ENCODE measurements at places on chromosomes 12 and 14.

- no peak for DNase-seq
Observed at GRCh38 chr14:77224212-77224611, 42.6 kb downstream of the TMEM63C start.

- no peak for DNase-seq
Observed at GRCh38 chr14:71235875-71236274, 328.6 kb downstream of the PCNX1 start.

DNA sequence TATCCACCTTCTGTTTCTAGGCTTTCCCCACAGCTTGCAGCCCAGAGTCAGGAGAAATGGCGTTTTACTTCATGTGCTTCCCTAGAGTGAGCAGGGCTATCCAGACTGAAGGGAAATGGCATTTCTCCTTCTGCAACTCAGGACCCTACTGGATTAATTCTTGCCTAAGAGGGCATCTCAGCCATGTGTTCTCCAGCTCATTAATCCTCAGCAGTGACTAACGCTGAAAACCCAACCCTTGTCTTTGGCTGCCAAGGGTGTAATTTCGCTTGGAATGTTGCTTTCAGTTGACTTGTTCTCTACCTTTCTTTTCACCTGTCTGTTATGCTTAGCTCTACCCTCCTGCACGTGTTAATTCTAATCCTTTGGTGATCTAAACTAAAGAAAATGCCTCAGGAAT lies 21.0 kb upstream of the EMP1 start:
- no peak for DNase-seq

GRCh38 chr12:114678028-114678427 lies 5.9 kb downstream of the TBX3 start:
- DNase-seq: no peak

DNA sequence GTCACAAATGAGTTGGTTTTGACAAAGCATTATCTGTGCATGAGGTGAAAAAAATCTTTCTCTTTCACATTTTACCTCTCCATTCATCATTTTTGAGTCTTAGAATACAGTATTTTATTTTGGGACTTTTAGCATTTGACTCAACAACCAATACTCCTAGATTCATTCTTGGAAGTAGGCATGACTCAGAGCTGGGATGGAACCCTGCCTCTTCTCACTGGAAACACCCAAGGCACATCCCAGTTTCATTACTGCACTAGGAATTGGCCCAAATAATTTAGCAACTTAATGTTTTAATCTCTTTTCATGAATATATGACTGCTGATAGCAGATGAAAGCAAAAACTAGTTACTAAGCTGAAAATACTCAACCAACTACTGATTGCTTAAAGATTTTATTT lies 3.3 kb upstream of the PDZRN4 start:
- DNase-seq: no peak

- DNase-seq: no peak
Observed at GRCh38 chr12:26373606-26374495, 178.5 kb downstream of the SSPN start.

- DNase-seq: no peak
Observed at GRCh38 chr14:92785667-92786426, 8.3 kb upstream of the GOLGA5 start.

- no peak for DNase-seq
Observed at GRCh38 chr12:27176765-27177164, 67.3 kb upstream of the STK38L start.

DNA sequence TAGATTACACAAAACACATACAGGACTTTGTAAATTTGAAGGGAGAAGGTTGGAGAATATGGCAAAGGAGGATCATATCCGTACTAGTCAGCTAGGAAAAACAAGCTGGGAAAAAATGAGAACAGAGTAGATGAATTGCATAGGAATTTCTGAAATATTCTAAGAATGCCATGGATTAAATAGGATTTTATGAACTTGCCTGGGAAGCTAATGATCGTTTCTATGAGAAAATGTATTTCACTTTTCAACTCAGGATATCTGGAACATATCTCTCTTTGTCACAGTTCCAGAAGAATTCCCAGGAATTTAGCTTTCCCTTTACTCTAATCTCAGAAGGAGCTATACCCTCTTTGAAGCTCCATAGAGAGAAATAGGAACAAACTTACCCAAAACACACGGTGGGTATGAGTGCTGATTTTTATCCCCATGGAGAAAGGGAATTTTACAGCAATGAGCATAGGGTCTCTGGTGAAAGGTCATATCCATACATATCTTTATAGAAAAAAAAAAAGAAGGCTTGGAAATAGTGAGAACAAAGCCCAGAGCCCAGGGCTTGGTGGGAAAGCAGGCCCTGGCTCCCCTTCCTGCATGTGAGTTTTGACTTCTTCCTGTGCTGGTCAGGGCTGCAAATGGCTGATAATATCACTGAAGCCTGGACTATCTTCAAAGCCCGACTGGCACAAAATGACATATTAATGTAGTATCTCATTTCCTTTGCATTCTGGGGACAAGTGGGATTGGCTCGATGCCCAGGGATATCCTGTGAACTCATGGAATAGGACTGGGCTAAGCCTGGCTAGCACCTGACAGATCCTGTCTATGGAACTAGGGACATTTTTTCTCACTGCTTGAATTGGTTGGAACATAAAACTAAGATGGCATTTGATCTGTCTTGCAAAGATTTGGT lies 136.3 kb downstream of the AEBP2 start:
- no peak for DNase-seq

GRCh38 chr12:122407208-122407607 lies 15.3 kb downstream of the CLIP1 start:
- no peak for DNase-seq

GRCh38 chr12:91406920-91407341 lies 224.3 kb upstream of the DCN start:
- no peak for DNase-seq

- no peak for DNase-seq
Observed at GRCh38 chr12:18861287-18861858, 123.5 kb downstream of the CAPZA3 start.

DNA sequence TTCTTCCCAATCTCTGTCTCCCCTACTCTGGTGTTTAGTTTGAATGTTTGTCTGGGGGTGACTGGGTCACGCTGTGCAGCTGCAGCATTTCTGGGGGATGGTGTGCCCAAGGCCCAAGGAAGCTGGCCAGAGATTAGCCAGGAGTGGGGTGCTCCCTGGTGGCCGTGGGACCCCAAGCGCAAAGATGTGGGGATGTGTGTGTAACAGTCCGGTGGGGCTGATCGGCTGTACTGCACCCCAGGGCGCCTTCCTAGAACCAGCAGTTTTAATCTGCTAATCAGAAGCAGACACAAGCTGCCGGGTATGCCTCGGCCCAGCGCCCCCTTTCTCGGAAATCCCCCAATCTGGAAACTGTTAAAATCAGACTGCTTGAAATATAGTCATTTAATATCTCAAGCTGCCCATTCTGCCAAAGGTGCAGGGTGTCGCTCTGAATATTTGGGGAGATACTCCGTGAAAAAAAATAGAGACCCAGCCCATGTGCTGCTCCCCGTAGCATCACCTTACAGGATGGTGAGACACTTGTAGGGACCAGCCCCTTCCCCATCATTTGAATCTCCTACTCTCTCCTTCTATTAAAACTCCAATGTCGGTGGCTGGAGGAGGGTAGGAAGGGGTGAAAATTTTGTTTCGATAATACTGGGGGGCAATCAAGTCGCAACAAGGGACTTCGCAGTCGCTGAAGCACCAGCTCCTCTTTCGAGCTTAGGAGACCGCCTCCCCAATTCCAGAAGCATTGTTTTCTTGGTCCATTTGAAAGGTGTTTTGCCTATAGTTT lies 4.3 kb downstream of the HOXC9 start:
- no peak for DNase-seq

- DNase-seq: no peak
Observed at GRCh38 chr12:94730847-94731246, 80.5 kb upstream of the TMCC3 start.

DNA sequence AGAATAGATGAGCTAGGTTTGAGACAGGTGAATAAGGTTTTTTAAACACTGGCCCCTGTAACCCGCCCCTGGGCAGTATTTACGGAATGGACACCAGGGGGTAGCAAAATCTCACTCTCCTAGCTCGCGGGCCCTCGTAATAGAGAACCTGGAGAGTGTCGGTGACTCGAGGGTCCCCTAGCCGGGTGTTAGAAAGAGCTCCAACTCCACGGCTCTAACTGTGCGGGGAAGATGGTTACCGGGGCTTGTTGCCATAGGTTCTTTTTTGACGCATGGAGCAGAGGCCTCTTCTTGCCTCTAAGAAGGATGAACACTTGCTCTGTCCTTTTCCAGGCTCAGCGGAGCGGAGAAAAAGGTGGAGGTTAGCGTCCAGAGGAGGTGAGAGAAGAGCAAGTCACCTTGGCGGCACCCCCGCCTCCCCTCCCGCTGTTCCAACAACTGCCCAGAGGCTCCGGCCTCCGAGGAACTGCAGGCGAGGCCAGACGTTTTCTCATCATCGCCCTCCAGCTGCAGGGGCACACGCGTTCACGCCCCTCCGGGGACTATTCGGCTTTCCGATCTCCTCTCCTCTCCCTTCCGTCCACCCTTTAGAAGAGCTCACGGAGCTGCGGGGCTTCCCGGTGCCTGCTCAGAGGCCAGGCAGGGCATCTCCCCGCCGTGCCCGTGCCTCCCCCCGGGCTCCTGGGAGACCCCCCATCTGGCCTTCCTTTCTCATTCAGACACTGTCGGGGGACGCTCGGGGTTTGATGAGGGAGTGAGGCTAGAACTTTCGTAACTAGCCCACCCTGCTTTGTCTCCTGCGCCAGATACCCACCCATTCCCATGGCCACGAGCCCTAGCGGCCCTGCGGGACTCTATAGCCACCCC lies 1.4 kb upstream of the ARHGEF40 start:
- DNase-seq: peak; percentile 70

- DNase-seq: no peak
Observed at GRCh38 chr14:61768240-61768639, 6.0 kb downstream of the SNAPC1 start.

DNA sequence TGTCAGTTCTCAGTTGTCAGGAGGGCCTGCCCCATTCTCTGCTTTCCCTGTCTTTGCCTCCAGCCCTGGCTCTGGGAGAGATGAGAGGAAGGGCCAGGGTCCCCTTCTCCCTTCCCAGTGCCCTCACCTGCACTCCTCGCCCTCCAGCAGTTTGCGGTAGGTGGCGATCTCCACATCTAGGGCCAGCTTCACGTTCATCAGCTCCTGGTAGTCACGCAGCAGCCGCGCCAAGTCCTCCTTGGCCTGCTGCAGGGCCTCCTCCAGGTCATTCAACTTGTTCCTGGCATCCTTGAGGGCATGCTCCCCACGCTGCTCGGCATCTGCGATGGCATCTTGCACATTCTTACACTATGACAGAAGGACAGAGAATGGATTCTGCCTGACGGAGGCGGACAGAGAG lies 5.4 kb downstream of the KRT2 start:
- no peak for DNase-seq

- DNase-seq: no peak
Observed at GRCh38 chr12:26465419-26466097, 270.2 kb downstream of the SSPN start.

- DNase-seq: no peak
Observed at GRCh38 chr12:31897781-31898503, 61.3 kb upstream of the RESF1 start.

- no peak for DNase-seq
Observed at GRCh38 chr14:89721956-89722355, 232.6 kb downstream of the EFCAB11 start.

DNA sequence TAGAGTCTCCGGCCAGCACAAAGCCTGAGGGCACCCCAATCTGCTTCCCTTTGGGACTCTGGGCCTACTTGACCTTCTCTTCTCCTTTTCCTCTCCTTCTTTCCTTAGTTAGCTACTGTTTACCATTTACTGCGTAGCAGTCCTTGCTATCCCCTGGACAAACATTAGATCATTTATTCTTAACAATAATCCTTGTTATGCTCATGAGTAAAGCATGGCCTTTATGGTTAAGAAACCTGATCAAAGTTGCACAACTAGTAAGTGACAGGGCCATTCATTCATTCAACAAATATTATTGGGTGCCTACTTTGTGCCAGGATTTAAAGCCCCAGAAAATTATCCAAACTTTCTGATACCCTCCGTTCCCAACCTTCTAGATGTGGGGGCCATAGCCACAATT lies 3.2 kb upstream of the HDAC7 start:
- DNase-seq: no peak

GRCh38 chr12:51320311-51320694 lies 3.7 kb downstream of the BIN2 start:
- no peak for DNase-seq

DNA sequence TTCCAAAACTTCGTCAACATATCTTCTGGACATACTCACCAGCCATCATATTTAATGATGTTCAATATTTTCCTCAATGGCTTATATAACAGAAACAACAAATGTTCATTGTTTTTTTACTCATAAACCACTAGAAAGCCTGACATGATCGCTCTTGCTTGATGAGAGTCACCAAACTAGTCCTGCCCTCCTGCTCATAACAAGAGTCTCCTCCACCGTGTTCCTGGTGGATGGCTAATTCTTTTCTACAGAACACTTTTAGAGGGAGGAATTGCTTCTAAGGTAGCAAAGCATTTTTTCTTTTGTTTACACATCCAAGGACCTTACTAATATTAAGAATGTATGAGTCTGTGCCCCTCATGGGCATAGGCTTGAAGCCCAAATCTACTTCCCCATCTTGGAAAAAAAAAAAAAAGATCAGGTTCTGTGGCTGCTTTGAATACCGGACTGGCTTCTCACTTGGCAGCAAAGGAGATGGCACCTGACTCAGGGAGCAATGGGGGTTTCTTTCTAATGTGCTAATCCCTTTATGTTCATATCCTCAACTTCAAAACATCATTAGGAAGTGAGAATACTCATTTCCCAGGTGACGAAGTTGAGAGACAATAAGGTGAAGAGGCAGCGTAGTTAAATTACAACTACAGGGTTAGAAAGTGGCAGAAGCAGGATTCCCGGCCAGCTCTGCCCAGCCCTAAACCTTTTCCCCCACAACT lies 188.8 kb downstream of the EPS8 start:
- DNase-seq: no peak

GRCh38 chr12:117045160-117046010 lies 53.8 kb downstream of the TESC start:
- DNase-seq: peak; percentile 48

GRCh38 chr14:97058074-97058467 lies 260.9 kb downstream of the VRK1 start:
- DNase-seq: no peak

DNA sequence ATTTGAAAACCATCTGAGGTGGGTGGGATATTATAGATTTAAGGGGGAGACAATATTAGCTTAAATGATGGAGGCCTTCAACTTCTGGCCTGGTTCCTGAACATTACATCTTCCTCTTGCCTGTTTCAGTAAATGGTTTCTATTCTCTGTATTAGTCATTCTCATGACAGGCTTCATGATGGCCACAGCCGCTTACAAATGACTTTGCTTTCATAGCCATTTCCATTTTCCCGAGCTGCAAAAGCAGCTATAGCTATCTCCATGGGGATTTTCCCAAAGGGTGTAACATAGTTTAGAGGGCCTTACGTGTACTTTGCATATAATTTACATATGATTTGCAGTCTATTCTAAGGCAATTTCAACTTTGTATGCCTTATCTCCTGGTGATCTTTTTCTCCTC lies 121.8 kb downstream of the NRXN3 start:
- DNase-seq: no peak

- DNase-seq: no peak
Observed at GRCh38 chr12:75041472-75041871, 168.2 kb downstream of the KCNC2 start.

All from WERI-Rb-1 (cell line).